ENCODE measurements at places on chromosomes 7 and 10.

- no peak for DNase-seq
These were observed 32.9 kb downstream of the SVOPL start for GRCh38 chr7:138668229-138668596.

GRCh38 chr7:2515424-2516193 is 4.0 kb upstream of the LFNG start:
- DNase-seq, result no peak

GRCh38 chr7:8765374-8765773 is 332.0 kb downstream of the NXPH1 start:
- no peak for DNase-seq

GRCh38 chr10:11863353-11864109 is 40.4 kb downstream of the PROSER2 start:
- DNase-seq, result no peak

GRCh38 chr10:63761243-63761642 is 240.0 kb downstream of the REEP3 start:
- DNase-seq, result no peak

DNA sequence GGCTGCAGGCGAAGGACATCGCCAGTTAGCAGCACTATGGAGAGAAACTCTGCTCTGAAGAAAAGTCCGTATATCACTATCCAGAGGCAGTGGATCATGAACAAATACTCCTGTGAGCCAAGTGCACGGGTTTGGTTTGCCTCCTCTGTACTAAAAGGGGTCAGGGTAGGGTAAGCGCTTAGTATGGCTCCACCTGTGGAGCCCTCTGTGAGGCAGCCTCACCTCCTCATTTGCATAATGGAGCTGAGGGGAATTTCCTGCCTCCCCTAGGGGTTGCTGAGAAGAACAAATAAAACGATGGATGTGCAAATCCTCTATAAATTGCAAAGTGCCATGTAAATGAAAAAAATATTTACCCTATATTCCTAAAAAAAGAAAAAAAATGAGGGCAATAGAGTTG is 63.4 kb downstream of the GPR26 start:
- no peak for DNase-seq

DNA sequence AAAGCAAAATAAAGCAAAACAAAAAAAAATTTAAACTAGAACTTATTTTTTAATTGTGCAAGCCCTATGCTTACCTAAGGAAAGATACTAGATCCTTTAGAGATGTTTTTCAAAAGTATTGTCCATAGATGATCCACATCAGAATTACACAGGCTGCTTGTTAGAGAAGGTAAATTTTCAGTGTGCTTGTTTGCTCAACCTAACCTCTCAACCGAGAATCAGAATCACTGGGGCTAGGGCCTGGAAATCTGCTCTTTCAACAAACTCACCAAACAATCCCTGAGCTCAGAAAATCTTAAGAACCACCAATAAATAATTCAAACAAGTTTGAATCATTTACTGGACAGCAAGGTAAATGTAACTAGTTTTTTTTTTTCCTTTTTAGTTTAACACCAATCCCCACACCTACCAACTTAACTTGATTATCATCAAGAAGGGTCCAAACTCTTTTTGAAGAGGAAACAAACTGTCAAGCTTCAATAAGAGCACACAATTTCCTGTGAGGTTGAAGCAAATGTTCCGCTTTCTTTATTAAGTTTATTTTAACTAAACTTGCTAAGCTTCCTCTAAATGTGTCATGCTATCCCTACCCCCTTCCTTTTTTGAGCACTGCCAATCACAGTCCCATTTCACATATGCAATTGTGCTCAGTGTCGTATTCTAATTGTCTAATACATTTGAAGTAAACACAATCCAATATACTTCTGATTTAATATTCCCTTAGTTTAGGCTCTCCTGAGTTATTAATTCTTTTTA is 7.4 kb upstream of the TSPAN33 start:
- peak; percentile 76 for DNase-seq

DNA sequence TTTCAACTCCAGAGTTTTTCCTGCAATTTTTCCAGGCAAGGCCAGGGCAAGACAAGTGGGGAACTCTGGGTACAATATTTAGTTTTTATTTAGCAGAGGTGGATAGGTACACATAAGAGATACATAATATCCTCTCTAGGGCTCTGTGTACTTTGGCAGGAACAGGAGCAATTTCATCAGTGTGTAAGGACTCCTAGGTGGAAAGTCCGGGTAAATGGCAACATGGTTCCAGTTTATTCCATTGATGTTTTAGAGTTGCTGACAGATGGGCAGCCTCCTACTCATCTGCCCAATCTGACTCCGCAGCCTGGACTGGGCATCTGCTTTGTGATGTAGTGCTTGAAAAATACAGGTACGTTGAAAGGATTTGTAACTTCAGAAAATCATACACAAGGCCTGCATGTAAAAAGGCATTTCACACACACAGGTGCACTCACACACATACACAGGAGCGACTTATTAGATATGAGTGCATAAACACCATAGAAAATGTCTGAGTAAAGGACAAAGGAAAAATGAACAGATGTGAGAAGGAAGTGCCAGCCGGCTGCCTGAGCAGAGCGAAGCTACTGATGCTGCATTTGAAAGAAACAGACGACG is 5.7 kb downstream of the PON1 start:
- DNase-seq, result no peak

- no peak for DNase-seq
These were observed 892.6 kb downstream of the XPNPEP1 start for GRCh38 chr10:109030581-109031210.

DNA sequence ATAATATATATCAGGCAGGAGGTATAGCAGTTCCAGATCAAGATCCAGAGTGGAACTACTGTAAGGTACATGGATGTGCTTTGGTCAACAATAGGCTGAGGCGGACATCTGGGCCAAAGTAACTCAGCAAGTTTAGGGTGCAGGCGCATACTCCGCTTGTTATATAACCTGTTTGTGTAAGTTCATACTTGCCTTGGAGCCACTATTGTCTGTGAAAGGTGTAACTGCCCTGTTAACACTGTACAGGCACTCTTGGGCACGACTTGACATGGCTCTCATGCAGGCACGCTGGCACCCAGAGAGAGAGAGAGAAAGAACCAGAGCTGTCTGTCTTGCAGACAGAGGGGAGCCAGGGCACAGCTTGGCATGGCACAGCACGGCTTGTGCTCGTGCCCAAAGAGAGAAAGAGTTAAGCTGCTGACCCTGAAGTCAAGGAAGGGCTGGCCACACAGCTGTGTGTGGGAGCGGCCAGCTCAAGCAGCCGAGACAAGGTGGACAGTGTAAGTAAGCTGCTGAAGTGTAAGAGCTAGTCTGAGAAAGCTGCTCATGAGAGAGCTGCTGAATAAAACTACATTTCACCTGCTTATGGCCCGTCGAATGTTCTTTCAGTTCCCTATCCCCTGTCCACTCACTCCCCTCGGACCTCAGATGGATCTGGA is 47.8 kb upstream of the KAT6B start:
- DNase-seq, result no peak

DNA sequence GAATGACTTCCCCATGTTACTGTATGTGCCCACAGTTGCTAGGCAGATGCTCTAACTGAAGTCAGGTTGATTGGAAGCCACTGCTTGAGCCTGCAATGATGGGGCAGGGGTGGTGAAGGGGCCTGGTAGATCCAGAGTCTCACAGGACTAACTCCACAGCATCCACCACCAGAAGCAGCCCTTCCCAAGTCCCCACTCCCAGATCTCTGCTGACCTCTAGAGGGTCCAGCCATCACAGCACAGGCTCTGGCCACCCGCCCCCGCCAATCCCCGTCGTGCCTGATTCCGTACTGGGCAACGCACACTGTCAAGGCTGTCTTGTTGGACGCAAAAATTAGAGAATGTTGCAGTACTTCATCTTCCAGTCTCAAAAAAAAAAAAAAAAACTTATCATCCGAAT is 136.8 kb upstream of the PDE1C start:
- no peak for DNase-seq

- DNase-seq, result no peak
These were observed 285.3 kb downstream of the CNTNAP2 start for GRCh38 chr7:146401939-146402338.

DNA sequence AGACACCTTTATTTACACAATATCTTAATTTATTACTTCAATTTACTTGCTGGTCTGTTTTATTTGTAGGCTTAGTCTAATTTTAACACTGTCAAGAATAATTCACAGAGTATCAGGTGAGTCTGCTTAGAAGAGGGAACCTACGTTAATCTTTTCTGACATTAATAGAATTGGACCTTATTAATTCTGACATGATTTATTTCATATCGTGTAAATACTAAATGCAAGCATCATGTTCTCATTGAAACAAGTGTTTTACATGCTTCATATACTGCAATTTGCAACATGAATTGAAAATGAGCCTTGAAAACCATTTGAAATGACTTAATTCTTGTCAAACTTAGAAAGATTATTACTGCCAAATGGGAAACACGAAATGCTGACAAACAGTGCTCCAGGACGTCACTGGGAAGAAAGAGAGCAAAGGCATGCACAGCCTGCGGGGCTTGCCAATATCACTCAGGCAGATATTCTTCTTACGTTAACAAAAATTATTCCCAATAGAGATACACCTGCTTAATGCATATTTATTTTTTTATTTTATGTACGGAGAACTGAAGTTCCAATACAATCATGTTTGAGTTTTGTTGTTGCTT is 282.0 kb upstream of the AKR1E2 start:
- no peak for DNase-seq

DNA sequence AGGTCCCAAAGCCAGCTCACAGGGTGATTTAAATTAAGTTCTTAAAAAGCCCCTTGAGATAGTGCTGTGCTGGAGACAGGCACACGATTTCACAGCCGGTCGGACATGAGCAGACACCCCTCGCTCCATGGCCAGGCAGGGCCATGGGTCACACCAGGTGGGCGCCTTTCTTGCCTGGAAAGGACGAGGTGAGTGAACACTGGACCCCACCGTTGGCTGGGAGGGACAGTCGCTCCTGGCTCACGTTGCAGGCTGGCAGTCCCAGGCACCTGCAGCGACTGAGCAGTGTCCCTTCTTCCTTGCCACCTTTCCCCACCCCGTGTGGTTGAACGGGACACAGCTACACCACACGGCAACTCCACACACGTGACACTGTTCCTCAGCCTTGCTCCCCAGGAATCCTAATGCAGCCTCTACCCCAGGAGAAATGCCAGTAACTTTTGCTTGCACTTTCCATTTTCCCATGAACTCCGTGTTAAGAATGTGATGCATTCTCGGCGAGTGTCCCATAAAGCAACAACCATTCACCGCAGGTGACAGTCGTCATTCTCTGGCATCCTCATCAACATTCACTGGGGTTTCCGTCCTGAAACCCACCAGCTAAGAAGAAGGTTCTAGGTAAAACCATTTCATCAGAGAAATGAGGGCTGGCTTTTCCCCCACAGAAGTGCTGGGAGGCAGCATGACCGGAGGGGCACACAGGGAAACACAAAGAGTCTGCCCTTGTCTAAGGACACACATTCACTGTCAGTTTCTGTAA is 217.4 kb downstream of the ZMYND11 start:
- no peak for DNase-seq

DNA sequence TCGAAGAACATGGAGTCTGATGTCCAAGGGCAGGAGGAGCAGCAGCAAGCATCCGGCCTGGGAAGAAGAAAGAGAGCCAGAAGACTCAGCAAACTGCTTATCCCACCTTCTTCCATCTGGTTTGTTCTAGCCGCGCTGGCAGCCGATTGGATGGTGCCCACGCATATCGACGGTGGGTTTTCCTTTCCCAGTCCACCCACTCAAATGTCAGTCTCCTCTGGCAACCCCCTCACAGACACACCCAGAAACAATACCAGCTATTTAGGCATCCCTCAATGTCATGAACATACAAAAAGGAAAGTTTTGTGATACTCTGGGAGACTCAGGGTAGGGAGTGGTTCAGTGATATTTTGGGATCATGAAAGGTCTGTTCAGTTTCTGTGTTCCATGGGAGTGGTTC is 139.6 kb downstream of the LYZL1 start:
- no peak for DNase-seq

DNA sequence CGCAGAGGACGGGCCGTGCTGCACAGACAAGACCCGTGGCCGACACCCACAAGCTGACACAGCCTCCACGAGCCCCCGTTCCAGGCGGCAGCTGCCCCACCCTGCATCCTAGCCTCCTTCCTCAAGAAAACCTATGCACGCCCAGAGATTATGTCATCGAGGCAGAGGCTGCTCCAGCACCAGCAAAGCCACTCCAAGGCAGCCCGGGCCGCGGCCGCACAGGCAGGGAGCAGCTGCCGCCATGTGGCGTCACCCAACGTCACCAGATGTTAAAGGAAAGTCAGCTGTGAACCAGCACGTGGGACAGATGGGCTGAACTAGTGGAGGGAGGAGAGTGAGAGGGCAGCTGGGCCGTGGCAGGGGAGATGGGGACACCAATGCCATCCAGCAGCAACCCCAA is 59.8 kb downstream of the STK32C start:
- no peak for DNase-seq

DNA sequence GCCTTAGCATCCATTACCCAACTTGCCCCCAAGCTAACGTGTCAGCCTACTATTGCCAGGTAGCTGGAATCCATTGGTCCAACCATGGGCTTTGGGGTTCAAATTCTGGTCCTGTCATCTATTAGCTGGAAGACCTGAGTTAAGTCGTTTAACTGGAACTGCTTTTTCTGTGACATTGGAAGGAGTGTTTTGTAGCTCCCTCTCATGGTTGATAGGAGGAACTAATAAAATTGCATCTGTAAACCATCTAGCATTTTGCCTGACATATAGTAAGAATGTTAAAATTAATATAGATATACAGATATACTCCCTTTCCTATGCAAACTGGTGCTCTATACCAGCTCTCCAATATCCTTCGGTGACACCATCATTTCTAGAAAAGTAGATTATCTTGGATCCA is 23.8 kb upstream of the SLF2 start:
- DNase-seq, result no peak

GRCh38 chr7:92282930-92283329 is 37.2 kb downstream of the ANKIB1 start:
- DNase-seq, result no peak

- DNase-seq, result peak; percentile 69
These were observed 72.6 kb downstream of the FAM53B start for GRCh38 chr10:124671486-124672075.

GRCh38 chr7:162632-163297 is 29.6 kb upstream of the FAM20C start:
- no peak for DNase-seq

Measured in suppressor macrophage (primary cell).